ENCODE measurements at places on chromosomes 11 and 22. TPM values are rescaled to one million over a fixed set of nuclear protein-coding genes. Genes with fewer than 3 reads are reported as not detected.

GRCh38 chr11:10483174-10483573, 28.1 kb downstream of the AMPD3 start:
- H3K36me3 ChIP-seq = peaks cover 5% of the 10 kb centered on the region
- no peak for DNase-seq
- no peaks in the 10 kb centered on the region for H3K4me1 ChIP-seq

DNA sequence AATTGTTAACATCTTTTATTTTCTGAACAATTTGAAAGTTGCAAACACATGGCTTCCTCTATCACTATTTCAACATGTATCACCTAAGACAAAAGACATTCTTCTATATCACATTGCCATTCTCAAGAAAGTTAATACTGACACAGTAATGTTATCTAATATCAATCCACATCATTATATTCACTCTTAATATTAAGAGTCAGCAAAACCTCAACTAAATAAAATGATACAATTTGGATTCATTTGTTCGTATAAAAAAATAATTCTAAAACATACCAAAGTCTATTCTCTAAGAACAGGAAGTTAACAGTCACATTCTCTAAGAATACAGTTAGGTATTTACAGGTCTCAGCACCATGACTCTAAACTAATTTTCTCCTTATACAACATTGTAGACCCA, 52.0 kb downstream of the ABTB2 start:
- H3K27me3 ChIP-seq = no peaks in the 10 kb centered on the region
- DNase-seq = no peak
- no peak overlapping the region for H3K27ac ChIP-seq
- no peak overlapping the region for H3K4me3 ChIP-seq
- no peaks in the 10 kb centered on the region for H3K36me3 ChIP-seq

HORMAD2 gene
- not detected for total RNA-seq

DNA sequence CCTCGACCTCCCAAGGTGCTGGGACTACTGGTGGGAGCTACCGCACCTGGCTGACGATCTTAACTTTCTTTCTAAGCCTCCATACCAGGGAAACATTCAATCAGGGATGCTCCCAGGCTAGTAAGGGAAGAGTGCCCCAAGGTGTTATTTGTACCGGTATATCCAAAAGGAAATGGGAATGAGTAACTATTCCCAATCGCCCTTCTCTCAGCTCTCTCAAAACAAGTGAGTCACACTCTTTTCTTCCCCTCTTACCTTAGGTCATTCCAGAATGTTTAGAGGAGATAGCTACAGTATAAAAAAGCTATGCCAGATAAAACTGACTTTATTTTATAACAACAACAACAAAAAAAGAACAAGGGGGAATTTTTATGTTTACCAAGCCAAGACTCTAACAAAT, 13.7 kb downstream of the DCDC1 start:
- no peak overlapping the region for H3K4me3 ChIP-seq
- no peak overlapping the region for H3K27ac ChIP-seq
- H3K4me1 ChIP-seq = no peaks in the 10 kb centered on the region
- no peak for DNase-seq
- H3K27me3 ChIP-seq = no peaks in the 10 kb centered on the region

DNA sequence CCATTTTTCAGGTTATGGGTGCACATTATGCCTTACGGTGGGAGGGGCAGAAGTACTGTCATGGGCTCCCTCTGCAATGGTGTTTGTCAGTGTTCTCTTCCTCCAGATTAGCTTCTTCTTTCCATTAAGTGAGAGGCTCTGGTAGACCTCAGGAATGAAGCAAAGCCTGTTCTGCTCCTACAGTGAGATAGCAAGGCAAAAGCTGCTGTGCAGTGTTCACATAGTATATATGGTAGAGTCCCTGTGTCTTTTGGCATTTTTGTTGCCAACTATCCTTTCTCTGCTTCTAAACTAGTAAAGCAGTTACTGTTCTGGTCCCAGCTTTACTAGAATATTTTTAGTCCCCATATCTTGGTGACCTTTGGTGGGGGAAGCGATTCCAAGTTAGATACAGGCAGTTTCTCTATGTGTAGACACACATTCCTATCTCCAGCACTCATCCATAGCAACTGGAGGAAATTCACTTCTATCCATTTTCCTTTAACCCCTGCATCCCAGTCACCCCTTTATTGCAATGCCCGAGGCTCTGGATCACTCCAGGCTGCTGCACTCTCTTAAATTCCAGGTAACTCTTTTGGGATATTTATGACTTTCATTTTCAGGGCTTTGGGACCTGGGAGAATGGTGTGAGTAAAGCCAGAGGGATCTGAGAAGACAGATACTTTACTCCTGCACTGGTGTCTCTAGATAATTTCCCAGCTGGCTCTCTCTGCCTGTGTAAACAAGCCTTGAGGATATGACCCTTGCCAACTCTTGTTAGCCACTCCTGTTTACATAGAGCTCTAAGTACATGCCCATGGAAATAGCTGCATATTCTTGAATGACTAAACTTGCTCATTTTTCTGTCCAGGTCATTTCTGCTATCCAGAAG, 3.9 kb upstream of the TRIM34 start:
- H3K36me3 ChIP-seq = no peaks in the 10 kb centered on the region
- peak overlapping the region; percentile 63 for H3K27ac ChIP-seq
- DNase-seq = peak; percentile 42

- no peaks in the 10 kb centered on the region for H3K27me3 ChIP-seq
- H3K4me1 ChIP-seq = no peaks in the 10 kb centered on the region
- H3K27ac ChIP-seq = no peak overlapping the region
- no peaks in the 10 kb centered on the region for H3K36me3 ChIP-seq
- H3K4me3 ChIP-seq = no peak overlapping the region
Measured at GRCh38 chr11:35334385-35335090, 84.8 kb downstream of the SLC1A2 start.

- H3K4me1 ChIP-seq = peaks cover 4% of the 10 kb centered on the region
- H3K27me3 ChIP-seq = no peaks in the 10 kb centered on the region
- H3K27ac ChIP-seq = no peak overlapping the region
- no peaks in the 10 kb centered on the region for H3K36me3 ChIP-seq
- no peak for DNase-seq
Measured at GRCh38 chr11:73570415-73571114, 27.3 kb downstream of the FAM168A start.

DNA sequence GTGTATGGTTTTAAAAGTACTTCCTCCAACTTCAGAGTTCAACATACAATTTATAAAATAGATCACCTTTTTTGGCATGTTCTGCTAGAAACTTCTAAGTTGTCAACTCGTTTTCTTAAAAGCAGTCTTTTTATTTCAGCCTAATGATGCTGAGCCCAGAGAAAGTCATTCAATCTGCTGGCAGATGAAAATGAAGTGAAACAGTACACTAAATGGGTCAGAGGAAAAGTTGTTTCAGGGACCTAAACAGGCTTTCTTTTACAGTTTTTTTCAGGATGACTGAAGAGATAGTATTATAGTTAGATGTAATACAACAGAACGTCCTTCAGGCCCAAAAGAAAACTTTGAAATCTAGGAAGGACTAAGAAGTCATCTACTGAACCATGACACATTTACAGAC, 842.7 kb upstream of the CCDC90B start:
- no peak overlapping the region for H3K27ac ChIP-seq
- H3K36me3 ChIP-seq = no peaks in the 10 kb centered on the region
- no peaks in the 10 kb centered on the region for H3K4me1 ChIP-seq
- no peak for DNase-seq
- no peak overlapping the region for H3K4me3 ChIP-seq
- no peaks in the 10 kb centered on the region for H3K27me3 ChIP-seq

DNA sequence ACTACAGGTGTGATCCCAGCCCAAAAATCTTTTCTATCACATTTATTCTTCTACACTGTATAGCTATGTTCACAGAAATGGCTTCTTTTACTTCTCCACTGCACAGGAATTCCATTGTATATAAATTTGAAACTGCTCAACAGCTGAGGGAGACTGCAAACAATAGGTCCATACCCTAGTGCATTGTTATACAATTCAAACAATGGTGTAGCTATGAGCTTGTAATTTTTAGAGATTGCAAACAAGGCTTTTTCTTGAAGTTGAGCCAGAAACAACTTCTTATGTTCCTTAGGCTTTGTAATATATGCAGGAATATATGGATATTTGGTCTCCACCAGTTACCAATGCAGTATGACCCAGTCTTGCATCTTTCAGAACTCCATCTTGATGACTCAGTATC, 19.5 kb upstream of the SIK3 start:
- no peaks in the 10 kb centered on the region for H3K36me3 ChIP-seq
- no peaks in the 10 kb centered on the region for H3K27me3 ChIP-seq
- no peak overlapping the region for H3K27ac ChIP-seq

CCDC73 gene
- total RNA-seq = not detected

DNA sequence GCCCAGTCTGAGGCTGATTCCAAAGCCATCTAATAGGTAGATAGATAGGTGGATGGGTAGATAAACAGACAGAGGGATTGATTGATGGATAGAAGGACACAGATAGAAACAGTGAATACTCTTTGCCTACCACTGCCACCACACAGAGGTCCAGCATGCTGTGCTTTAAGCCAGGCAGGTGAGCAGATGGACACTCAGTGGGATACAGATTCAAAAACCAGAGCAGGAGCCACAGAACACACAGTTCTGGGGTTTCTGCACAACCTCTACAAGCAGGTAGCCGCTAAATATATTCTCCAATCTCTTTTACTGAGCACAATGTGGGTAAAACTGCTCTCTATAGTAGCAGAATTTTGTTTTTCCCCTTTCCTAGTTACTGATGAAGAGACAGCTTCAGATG, 20.5 kb upstream of the JHY start:
- no peaks in the 10 kb centered on the region for H3K36me3 ChIP-seq
- no peak for DNase-seq
- H3K27me3 ChIP-seq = no peaks in the 10 kb centered on the region
- no peak overlapping the region for H3K4me3 ChIP-seq
- no peak overlapping the region for H3K27ac ChIP-seq

GRM5 gene
- total RNA-seq = 4.2 TPM

- H3K27ac ChIP-seq = no peak overlapping the region
- no peaks in the 10 kb centered on the region for H3K4me1 ChIP-seq
- peaks cover 10% of the 10 kb centered on the region for H3K36me3 ChIP-seq
- no peak overlapping the region for H3K4me3 ChIP-seq
- no peaks in the 10 kb centered on the region for H3K27me3 ChIP-seq
Measured at GRCh38 chr22:31692186-31692886, 30.3 kb upstream of the PISD start.

DNA sequence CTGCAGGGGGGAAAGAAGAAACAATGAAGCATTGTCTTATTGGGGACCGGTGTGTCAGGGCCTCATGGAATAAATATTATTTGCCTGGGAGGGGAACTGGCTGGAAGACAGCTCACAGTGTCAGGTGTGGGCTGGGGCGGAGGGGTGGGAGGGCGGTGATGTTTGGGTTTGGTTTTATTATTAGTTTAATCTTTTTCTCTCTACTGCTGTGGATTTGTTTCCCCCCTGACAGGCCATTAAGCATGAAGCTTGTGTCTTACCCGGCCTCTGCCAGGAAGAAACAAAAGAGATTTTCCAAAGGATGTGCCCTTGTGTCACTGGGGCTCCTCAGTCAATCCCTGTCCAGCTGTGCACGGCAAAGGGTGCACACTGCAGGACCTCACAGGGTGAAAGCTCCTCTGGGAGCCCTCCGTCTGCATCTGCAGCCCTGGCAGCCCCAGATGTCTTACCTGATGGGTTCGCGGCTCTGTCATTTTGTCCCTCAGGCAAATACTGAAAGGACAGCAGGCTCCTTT, 203.1 kb upstream of the TMEM45B start:
- no peaks in the 10 kb centered on the region for H3K27me3 ChIP-seq
- no peak overlapping the region for H3K4me3 ChIP-seq
- no peak for DNase-seq
- no peak overlapping the region for H3K27ac ChIP-seq
- no peaks in the 10 kb centered on the region for H3K4me1 ChIP-seq
- H3K36me3 ChIP-seq = no peaks in the 10 kb centered on the region

GRCh38 chr11:13970986-13971385, 8.5 kb downstream of the SPON1 start:
- no peak overlapping the region for H3K4me3 ChIP-seq
- H3K4me1 ChIP-seq = peaks cover 8% of the 10 kb centered on the region
- H3K36me3 ChIP-seq = no peaks in the 10 kb centered on the region
- DNase-seq = no peak

CSNK2A3 gene
- 2.0 TPM for total RNA-seq

- no peak overlapping the region for H3K27ac ChIP-seq
- DNase-seq = no peak
- no peak overlapping the region for H3K4me3 ChIP-seq
- no peaks in the 10 kb centered on the region for H3K36me3 ChIP-seq
- no peaks in the 10 kb centered on the region for H3K4me1 ChIP-seq
Measured at GRCh38 chr11:32420937-32421901, 14.1 kb downstream of the WT1 start.

DNA sequence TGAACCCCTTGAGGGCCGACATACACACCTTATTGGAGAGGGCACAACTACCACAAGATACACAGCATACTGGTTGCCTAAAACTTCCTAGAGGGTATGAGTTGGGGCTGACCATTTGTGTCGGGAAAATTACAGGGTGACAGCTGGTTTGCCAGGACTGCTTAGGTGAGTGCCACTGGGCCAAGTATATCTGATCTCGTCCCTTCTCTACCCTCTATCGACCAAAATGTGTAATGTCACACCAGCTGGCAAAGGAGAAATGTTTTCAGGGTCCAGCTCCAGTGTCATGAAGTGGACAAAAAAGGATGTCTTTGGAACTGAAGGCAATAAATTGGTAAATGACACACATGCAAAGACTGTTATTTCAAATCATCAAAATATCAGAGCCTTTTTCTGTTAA, 126.1 kb downstream of the PGR start:
- H3K27me3 ChIP-seq = no peaks in the 10 kb centered on the region
- H3K36me3 ChIP-seq = no peaks in the 10 kb centered on the region
- H3K4me3 ChIP-seq = no peak overlapping the region
- H3K27ac ChIP-seq = no peak overlapping the region
- H3K4me1 ChIP-seq = no peaks in the 10 kb centered on the region
- DNase-seq = no peak

DNA sequence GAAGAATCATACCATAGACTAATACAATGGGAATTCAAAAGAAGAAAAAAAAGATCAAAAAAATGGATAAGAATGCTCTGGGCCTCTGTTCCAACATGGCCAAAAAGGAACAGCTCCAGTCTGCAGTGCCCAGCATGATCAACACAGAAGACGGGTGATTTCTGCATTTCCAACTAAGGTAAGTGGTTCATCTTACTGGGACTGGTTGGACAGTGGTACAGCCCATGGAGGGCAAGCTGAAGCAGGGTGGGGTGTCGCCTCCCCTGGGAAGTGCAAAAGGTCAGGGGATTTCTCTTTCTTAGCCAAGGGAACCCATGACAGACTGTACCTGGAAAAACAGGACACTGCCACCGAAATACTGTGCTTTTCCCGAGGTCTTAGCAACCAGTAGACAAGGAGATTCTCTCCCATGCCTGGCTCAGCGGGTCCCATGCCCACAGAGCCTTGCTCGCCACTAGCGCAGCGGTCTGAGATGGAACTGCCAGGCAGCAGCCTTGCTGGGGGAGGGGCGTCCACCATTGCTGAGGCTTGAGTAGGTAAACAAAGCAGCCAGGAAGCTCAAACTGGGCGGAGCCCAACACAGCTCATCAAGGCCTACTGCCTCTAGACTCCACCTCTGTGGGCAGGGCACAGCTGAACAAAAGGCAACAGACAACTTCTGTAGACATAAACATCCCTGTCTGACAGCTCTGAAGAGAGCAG, 428.4 kb downstream of the MN1 start:
- H3K27me3 ChIP-seq = no peaks in the 10 kb centered on the region
- peak; percentile 67 for DNase-seq
- H3K4me3 ChIP-seq = no peak overlapping the region
- no peaks in the 10 kb centered on the region for H3K36me3 ChIP-seq
- H3K4me1 ChIP-seq = peaks cover 7% of the 10 kb centered on the region
- no peak overlapping the region for H3K27ac ChIP-seq

GRCh38 chr11:3230636-3231549, 1.3 kb downstream of the MRGPRE start:
- no peaks in the 10 kb centered on the region for H3K36me3 ChIP-seq
- no peaks in the 10 kb centered on the region for H3K4me1 ChIP-seq
- H3K4me3 ChIP-seq = no peak overlapping the region
